ENCODE measurements at places on chromosomes 11 and 22.

DNA sequence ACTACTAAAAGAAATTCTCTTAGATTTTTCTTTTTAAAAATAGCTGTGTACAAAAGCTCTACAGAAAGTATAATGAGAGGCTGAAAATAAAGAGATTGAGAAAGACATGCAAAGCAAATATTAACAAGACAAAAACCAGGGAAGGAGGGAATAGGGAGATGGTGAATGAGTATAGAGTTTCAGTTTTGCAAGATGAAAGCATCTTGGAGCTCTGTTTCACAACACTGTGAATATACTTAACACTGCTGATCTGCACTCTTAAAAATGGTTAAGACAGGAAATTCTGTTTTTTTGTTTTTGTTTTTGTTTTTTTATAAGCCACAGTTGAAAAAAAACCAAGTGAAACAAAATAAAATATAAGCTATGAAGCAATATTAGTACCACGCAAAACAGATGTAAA, 5.5 kb downstream of the TMEM218 start:
- DNase-seq, result no peak

GRCh38 chr11:17645190-17645970, 74.0 kb upstream of the MYOD1 start:
- DNase-seq, result peak; percentile 31

- DNase-seq, result peak; percentile 12
Measured at GRCh38 chr22:45462034-45462655, 40.5 kb upstream of the FBLN1 start.

DNA sequence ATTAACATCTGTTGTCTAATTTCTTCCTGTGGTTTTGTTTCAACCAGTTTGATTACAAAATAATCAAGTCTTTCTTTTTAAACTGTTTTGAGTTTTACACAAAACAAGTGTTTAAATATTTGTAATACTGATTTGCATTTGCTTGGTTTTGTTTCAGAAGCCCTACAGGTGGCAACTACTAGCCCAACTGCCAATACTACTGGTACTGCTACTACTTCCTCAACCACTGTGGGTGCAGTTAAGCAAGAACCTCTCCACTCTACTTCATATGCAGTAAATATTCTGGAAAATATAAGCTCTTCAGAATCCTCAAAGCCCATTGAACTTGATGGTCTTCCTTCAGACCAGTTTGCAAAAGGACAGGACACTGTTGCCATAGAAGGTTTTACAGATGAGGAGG, 61.1 kb downstream of the QSER1 start:
- no peak for DNase-seq

DNA sequence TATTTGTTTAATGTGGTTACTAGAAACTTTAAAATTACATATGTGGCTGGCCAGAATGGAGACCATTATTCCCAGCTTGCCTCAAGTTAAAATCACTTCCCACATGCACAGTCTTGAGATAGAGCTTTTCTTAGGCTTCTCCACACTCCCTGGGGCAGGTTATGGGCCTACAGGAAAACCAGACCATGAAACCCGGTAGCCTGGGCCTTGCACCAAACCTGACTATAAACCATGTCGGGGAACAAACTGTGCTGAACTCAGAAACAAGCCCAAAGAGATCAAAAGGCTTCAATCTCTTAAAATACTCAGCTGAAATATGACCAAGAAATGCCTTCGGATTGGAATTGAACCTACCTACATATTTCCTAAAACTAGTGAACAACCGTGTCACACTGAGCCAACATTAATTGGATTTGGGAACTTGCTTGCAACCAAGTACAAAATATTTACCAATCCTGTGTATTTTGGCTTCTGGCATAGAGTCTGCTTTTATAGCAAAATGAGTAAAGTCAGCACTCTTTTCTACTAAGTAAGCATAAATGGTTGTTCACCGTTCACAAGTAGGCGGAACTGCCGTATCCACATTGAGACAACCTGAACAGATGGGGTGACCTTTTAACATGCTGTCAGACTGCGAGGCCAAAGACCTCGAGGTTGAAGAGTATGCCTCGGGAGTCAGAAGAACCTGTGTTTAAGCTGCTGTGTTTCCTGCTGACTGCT, 199.5 kb downstream of the FAM76B start:
- no peak for DNase-seq

- DNase-seq, result no peak
Measured at GRCh38 chr22:49042066-49042465, 785.6 kb downstream of the BRD1 start.
